ENCODE measurements at places on chromosomes 6 and 20.

DNA sequence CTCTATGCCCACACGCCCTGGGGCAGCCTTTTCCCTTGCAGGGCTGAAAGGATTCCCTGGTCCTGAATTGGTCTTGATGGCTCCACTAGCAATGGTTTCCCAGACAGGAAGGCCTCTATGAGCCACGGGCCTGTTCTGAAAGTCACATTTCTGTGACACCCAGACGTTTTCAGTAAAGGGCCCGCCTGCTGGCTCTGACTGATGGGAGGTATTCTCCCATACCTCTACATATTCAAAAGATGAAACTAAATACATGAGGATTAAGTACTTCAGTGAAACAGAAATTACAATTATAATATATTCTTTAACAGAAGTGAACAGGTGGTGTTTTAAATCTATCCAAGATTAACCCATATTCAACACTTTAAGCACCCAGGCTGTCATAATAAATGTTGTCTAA lies 629.8 kb downstream of the CDH26 start:
- no peak for DNase-seq

DNA sequence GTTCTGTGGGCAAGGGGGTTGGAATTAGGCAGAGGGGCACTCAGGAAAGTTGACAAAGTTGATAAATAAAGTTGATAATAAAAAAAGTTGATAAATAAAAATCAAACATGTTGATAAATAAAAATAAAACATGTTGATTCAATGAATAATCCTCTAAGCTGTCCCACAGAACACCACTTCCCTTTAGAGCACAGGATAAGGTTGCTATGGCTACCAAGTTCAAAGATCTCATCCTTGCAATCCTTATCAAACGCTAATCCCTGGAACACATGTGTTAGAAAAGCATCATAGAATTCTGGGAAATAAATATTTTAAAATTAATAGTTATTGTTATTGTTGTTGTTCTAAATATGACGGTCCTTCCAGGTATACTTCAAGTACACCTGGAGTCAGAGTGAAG lies 33.9 kb downstream of the MBOAT1 start:
- no peak for DNase-seq

DNA sequence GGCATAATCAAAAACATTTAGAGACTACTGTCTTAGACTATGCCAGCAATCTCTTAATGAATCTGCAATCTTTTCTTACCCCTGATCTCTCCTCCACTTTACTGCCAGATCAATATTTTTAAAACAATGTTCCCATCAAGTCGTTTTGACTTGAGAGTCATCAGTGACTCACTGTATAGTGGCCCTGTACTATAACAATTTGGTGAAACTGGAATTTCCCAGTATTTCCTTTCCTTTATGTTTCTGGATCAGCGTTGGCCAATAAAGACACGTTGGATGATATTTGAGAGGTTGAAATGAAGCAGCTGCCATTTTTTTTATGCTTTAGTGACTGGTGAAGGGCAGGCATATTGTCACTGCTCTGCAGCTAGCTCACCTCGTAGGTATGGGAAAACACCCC lies 10.1 kb upstream of the SMIM13 start:
- no peak for DNase-seq

- DNase-seq: no peak
Observed at GRCh38 chr6:21103626-21104224, 489.8 kb upstream of the SOX4 start.

- no peak for DNase-seq
Observed at GRCh38 chr20:58352468-58352867, 36.6 kb upstream of the VAPB start.

- DNase-seq: no peak
Observed at GRCh38 chr20:58471193-58472164, 43.7 kb downstream of the APCDD1L start.

GRCh38 chr6:163173741-163174140 lies 240.8 kb upstream of the QKI start:
- no peak for DNase-seq

DNA sequence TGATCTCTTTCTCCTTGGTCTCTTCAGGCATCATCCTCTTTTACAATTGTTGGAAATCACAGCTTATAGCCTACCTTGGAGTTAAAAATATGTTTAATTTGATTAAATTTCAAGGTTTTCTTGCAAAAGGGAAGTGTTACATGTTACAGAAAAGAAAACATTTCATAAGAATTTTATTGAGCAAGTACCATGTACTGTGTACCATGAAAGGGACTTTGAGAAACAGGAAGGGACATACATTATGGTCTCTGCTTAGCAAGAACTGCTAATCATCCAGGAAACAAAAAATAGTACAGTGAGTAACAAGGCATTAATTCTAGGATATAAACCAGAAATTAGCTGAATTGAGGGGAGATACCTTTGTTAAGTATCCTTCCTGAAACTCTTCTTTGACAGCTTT lies 145.3 kb upstream of the SPACA1 start:
- DNase-seq: no peak

DNA sequence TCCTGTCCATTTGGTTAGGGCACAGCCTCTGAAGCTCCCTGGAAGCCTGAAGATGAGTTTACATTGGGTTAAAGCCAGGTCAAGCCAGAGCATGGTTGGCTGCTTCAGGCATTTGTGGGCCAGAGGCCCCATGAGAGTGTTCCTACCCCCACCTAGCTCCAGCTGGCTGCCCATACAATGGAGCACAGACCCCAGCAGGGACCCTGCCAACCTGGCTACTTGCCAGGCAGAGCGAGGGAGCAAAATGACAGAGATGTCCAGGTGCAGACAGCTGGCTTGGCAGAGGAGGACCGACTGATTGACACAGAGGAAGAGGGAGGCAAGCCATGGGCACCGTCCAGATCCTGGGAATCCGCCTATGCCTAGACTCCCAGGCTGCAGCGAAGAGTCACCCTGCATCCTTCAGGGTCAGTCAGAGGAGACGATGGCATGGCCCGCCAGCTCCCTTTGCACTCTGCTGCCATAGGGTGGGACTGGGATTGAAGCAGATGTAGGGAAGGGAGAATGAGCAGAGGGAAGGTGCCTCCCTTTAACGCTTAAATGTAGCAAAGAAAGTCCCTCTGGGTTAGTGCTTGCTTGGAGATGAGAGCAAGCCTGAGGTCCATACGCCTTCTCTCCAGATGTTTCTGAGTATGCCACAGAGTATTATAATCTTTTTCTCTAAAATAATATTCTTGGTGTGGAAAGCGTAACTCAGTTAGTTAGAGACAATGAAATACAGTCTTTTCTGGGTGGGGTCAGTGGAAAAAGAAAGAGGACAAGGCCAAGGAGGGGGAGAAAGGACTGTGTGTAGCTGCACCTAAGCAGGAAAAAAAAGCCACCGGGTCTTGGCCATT lies 77.6 kb upstream of the FYN start:
- DNase-seq: no peak
